ENCODE measurements at places on chromosomes 5 and 9. TPM values are rescaled to one million over a fixed set of nuclear protein-coding genes. Genes with fewer than 3 reads are reported as not detected.

FSD1L gene
- total RNA-seq, result 3.4 TPM

SPINK13 gene
- total RNA-seq, result not detected

GALNT12 gene
- total RNA-seq, result 6.6 TPM

SPATA6L gene
- total RNA-seq, result 1.4 TPM

MARVELD2 gene
- 11.1 TPM for total RNA-seq

CDH9 gene
- total RNA-seq, result not detected

FASTKD3 gene
- 13.4 TPM for total RNA-seq

DNA sequence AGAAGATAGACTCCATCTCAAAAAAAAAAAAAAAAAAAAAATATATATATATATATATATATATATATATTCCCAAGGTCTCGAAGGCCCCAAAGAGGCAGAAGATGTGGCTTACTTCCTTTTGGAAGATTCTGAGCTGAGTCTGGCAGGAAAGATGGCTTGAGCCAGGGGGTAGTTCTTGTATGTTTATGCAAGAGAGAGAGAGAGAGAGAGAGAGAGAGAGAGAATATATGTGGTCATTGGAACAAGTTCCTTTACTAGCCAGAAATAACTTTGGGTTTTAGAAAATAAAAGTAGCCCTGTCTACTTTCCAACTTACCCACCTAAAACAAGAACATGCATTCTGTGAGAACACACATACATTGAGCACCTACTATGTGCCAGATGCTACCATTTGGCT, 17.6 kb downstream of the NCS1 start:
- no peak for DNase-seq

GRCh38 chr5:1887588-1888360, 5.0 kb upstream of the IRX4 start:
- no peak for DNase-seq

DNA sequence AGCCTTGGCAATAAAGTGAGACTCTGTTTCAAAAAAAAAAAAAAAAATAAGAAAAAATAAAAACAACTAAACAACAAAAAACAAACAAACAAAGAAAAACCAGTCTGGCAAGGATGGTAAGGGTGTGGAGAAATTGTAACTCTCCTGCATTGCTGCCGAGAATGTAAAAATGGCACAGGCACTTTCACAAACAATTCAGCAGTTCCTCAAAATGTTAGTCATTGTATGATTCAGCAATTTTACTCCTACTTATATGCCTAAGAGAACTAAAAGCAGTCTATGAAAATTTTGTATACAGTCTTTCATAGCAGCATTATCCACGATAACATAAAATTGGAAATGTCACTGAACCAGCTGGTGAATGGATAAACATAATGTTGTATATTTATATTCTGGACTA, 280.4 kb downstream of the CDH9 start:
- DNase-seq, result no peak

- DNase-seq, result no peak
Observed at GRCh38 chr5:115324021-115324420, 27.6 kb upstream of the CCDC112 start.

DNA sequence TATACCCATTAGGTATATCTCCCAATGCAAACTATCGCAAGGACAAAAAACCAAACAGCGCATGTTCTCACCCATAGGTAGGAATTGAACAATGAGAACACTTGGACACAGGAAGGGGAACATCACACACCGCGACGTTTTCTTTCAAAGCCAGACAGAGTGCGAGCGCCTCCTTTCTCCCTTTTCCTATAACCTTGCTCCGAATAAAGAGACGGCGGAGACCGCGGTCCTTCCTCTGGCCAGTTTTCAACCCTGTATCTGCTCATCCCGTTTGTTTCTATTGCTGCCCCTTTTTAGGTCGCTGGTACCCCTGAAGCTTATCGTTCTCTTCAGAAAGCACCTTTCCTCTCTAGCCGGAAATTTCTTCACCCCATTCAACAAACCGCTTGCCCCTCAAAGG, 1.3 kb downstream of the LVRN start:
- DNase-seq, result no peak

DNA sequence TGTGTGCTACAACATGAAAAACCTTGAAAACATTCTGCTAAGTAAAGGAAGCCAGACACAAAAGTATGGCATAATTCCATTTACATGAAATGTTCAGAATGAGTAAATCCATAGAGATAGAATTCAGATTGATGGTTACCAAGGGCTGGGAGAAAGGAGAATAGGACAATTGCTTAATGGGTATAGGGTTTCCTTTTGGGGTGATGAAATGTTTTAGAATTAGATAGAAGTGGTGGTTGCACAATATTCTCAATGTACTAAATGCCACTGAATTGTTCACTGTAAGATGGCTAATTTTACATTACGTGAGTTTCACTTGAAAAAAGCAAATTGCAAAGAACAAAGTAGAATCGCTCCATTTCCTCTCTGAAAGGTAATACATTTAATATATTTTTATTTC, 43.0 kb upstream of the GAS1 start:
- no peak for DNase-seq

DNA sequence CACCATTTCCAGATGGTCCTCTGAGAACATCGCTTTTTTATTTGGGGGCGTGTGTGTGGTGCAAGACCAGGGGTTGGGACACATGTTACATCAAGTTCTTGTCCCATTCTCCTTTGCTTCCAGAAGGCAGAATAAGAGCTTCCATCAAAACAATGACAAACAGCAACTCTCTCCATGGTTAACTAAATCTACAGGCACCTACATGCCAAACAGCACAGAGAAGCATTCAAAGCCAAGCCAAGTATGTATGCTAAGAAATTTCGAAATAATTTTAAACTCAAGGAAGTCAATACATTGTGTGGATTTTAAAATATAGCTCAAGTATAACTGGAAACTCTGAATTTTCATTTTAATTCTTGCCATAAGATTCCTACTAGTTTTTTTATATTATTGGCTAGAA, 105.6 kb downstream of the SEC61B start:
- no peak for DNase-seq

GRCh38 chr9:110140276-110140675, 67.7 kb downstream of the C9orf152 start:
- no peak for DNase-seq

GRCh38 chr5:107966201-107966600, 295.5 kb upstream of the EFNA5 start:
- no peak for DNase-seq

- no peak for DNase-seq
Observed at GRCh38 chr5:168752012-168752411, 172.8 kb upstream of the PANK3 start.

DNA sequence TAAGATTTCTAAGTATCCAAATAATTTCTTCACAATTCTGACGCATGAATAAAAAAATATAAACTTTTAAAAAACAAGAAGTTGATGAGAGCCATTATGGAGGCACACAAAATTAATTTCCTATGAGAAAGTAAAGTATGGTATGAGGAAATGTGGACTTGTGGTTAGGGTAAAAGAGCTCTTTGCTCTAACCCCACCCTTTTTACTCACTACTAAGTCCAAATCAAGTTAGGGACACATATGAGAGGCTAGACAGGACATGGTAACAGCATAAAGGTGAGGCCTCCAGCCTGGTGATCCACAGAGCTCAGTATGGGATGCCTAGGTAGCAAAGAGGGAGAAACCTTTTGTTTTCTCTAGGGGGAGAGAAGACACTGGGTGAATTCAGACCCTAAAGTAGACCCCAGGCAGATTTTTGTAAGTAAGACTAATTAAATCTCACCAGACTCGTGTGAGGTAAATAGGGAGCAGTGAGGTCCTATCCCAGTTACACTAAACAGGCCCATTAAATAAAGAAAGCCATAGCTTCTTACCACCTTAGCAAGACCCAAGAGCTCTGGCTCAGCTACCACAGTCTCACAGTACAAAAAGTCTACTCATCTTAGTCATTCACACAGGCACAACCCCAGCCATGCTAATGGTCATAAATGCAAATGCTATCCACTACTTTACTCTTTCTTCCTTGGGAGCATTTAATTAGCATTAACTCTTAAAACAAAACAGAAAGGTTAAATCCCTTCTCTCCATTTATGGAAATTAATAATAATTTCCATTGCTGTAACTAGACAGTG, 42.6 kb downstream of the MLLT3 start:
- DNase-seq, result no peak

DNA sequence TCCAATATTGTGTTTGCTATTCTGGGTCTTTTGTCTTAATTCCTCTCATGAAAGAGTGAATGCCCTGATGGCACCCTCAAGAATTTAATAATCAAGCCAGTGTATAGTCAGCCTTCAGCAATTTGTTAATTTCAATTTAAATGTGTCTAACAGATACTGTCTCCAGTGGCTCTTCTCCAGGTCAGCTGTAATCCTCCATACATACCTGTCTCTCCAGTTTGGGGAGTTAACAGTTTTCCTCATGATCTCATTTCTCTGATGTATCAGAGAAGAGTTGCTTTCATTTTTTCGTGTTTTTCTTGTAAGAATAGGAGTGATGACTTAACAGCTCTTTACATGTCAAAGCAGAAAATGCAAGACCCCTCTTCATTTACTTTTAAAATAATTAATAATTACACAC, 500.3 kb upstream of the RORB start:
- DNase-seq, result no peak

Data from breast epithelium (tissue), 4 donors.